ENCODE measurements at places on chromosomes 5 and 9.

DNA sequence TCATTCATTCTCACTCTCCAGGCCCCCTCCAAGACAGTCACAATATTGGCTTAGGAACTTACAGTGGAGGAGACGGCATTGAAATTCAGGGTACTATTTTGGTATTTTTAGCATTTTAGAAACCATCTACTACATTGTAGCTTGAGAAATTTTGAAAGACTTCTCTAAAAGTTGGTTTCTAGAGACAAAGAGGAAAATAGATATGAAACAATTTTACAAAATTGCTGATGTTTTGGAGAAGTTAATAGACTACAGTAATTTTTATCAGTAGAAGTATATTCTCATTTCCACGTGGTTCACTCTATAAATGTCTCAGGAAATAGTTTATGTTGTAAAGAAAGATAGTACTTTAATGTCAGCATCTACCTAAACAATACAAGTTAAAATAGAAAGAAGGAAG is 63.2 kb upstream of the ZSWIM6 start:
- no peak for DNase-seq

DNA sequence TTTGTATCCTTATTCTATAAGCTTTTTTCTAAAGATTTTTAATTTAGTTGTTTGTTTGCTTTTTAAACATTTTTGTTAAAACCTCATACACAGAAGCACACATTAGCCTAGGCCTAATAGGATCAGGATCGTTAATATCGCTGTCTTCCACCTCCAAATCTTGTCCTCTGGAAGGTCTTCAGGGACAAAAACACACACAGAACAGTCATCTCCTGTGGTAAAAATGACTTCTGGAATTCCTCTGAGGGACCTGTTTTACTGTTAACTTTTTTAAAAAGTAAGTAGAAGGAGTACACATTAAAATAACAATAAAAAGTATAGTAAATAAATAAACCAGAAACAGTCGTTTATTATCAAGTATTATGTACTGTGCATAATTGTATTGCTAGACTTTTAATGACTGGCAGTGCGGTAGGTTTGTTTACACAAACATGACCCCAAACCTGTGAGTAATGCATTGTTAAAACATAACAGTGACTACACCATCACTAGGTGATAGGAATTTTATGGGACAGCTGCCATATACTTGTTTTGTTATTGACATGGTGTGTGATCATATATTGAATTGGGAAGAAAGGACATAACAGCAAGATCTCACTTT is 109.6 kb downstream of the ZCCHC7 start:
- no peak for DNase-seq

GRCh38 chr9:87722393-87723088 is 3.4 kb upstream of the CTSL start:
- no peak for DNase-seq

- DNase-seq = no peak
Observed at GRCh38 chr5:139903795-139904565, 108.4 kb downstream of the PSD2 start.

- DNase-seq = no peak
Observed at GRCh38 chr5:155259648-155260047, 246.1 kb downstream of the KIF4B start.

Measured in activated naive CD4-positive, alpha-beta T cell (primary cell).